NCI-H1105 (cell line): ENCODE measurements at places on chromosomes 1 and 21.

DNA sequence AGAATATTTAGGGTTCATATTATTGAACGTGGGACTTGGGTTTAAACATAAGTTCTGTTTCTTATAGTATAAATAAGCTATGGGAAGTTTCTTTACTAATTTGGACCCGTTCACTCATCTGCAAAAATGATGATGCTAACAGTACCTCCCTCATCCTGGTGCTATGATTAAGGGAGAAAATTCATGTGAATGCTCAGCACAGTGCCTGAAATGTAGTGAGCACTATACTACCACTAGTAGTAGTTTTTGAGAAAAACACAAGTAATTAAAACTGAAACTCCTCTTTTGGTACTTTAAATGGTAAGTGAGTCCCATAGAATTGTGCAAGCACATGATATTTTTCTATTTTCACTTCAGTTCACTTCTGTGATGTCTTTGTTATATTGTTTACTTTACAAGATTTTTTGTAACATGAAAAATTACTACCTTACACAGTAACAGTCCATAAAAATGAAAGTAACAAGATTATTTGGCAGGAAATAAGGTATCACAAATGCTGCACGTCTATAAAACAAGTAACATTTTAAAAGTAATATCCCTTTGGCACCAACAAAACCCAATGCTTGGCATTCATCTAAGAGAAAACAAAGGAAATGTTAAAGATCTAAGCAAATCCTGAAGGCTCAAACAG lies 11.3 kb upstream of the PTPRC start:
- DNase-seq = no peak

GRCh38 chr1:1677718-1678580 lies 14.6 kb downstream of the SLC35E2B start:
- DNase-seq = no peak

DNA sequence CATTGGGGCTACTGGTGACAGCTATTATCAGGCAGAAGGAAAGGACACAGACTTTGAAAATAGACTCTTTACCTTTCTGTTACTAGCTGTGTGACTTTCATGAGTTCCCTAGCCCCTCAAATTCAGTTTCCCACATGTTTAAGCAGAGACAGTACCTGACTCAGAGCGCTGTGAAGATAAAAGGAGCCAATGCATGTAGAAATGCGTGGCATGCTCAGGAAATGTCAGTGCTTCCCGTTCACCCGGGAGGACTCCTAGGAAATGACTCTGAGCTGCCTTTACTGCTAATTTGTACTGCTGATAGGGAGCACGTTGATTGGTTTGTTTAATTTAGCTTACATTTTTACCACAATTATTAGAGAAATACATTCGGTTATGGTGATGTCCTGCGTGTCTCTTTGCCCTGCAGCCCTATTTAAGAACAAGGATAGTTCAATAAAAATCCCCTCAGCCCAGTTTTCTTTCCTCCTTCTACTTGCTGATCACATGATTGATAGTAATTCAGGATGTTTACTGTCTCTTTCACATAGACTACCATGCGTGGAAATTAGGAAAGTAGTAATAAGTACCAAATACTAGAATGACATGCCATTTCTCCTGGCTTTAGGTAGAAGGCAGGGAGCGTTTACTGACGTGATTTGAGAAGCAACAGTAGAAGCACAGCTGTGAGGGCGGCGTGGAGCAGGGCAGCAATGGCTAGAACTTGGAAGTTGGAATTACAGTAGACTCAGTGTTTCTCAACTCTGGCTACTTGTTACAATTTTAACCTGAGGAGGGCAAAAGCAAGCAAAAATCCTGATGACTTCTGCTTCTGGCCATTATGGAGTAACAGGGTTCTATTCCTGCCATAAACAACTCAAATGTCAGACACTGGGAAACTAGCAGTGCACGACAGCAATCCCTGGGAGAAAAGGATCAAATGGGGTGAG lies 15.9 kb downstream of the PDIK1L start:
- no peak for DNase-seq

- no peak for DNase-seq
These were observed 572.3 kb upstream of the PKN2 start for GRCh38 chr1:88111816-88112215.

GRCh38 chr21:31870472-31871193 lies 2.2 kb upstream of the HUNK start:
- DNase-seq = no peak

GRCh38 chr1:83087851-83088250 lies 911.1 kb downstream of the TTLL7 start:
- DNase-seq = no peak

- DNase-seq = no peak
These were observed 98.8 kb upstream of the SSX2IP start for GRCh38 chr1:84789014-84789413.

GRCh38 chr1:51715369-51715768 lies 98.5 kb downstream of the OSBPL9 start:
- DNase-seq = no peak

DNA sequence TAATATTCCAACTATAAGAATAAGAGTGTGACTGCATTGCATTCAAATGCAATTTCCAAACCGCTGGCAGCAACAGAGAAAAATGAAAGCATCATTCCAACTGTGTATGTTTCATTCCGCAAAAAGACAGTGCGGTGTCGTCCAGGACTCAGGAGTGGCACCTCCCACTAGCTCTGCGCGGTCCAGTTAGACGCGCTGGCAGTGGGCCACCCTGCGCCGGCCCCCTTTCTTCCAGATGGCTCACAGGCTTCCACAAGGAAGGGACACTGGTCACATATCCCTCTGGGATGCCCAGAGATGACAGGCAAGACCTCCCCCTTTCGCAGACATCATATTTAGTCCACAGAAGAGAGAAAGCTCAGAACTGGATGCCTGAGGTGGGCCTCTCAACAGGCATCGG lies 11.9 kb downstream of the WRAP73 start:
- DNase-seq = no peak

- no peak for DNase-seq
These were observed 144.1 kb downstream of the OMA1 start for GRCh38 chr1:58402444-58402843.

GRCh38 chr1:44604157-44604955 lies 69.9 kb downstream of the TMEM53 start:
- no peak for DNase-seq

GRCh38 chr1:58460469-58460868 lies 86.1 kb downstream of the OMA1 start:
- DNase-seq = no peak

DNA sequence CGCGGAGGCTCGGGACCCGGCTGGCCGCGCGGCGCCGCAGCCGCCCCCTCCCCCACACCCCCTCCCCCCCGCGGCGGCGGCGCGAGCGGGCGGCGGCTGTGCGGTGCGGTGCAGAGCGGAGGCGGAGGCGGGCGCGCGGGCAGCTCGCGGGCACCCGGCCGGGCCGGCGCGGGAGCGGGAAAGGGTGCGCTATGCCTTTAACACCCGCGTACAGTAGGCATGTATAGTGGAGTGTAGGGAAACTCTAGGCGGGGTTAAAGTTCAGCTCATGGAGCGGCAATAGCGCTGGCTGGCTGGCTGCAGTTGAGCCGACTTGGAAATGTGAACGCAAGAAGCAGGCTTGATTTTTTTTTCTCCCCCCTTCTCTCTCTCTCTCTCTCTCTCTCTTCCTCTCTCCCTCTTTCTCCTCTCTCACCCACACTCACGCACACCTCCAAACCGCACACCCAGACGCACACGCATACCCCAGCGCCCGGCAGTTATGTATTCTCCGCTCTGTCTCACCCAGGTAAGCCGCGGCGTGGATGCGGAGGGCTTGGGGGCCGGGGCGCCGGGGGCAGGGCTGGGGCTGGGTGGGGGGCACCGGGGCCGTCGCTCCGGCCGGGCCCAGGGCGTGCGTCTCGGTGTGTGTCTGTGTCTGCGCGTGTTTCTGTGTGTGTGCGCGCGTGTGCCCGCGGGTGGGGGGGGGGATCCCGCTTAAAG lies at the start of gene NFIA:
NFIA (plus strand) TSS at position 251 of the 702 bp plus-strand sequence.
- DNase-seq = peak; percentile 58

- no peak for DNase-seq
These were observed 30.9 kb downstream of the SLC66A1 start for GRCh38 chr1:19342894-19343616.

- DNase-seq = no peak
These were observed 31.4 kb downstream of the NAV1 start for GRCh38 chr1:201570181-201570885.

GRCh38 chr1:2088458-2088857 lies 38.2 kb downstream of the PRKCZ start:
- no peak for DNase-seq

- DNase-seq = no peak
These were observed 70.0 kb upstream of the COA6 start for GRCh38 chr1:234303231-234303630.

- no peak for DNase-seq
These were observed 26.6 kb downstream of the A3GALT2 start for GRCh38 chr1:33294071-33295010.

GRCh38 chr1:246300626-246301549 lies 206.2 kb downstream of the SMYD3 start:
- DNase-seq = no peak

DNA sequence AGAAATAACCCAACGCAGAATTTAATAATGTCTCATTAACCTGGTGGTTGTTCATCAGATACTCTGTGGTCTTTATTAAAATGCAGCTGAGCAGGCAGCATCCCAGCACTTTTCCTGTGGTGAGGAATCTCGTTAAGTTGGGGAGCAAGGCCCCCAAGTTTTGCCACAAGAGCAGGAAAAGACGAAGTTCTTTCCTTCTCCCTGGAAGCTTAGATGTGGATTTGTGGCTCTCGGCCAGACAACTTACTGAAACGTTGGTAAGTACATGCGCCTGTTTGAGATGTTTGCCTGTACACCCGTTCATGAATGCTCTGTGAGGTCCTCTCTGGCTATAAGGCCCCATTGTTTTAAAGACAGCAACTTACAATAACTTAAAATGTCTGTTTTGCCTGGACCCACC lies 34.3 kb upstream of the PDE9A start:
- no peak for DNase-seq

- DNase-seq = no peak
These were observed 53.3 kb upstream of the ZC3H11B start for GRCh38 chr1:219666242-219666641.

DNA sequence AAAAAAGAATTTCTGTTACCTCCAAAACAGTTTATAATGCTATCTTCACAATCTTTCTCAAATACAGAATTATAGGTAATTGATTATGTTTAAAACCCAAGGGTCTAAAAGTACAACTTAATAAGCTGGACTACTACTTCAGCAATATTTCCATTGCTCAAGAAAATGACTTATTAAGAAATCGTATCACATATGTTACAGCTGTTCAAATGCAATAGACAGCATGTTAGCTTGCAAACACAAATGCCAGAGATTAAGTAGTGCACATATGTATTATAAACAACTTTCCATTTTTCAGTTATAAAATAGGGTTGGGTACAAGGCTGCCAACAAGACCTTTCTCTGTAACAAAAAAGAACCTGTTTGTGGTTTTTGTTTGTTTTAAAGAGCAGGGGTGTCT lies 211.0 kb upstream of the DMRTA2 start:
- DNase-seq = no peak

DNA sequence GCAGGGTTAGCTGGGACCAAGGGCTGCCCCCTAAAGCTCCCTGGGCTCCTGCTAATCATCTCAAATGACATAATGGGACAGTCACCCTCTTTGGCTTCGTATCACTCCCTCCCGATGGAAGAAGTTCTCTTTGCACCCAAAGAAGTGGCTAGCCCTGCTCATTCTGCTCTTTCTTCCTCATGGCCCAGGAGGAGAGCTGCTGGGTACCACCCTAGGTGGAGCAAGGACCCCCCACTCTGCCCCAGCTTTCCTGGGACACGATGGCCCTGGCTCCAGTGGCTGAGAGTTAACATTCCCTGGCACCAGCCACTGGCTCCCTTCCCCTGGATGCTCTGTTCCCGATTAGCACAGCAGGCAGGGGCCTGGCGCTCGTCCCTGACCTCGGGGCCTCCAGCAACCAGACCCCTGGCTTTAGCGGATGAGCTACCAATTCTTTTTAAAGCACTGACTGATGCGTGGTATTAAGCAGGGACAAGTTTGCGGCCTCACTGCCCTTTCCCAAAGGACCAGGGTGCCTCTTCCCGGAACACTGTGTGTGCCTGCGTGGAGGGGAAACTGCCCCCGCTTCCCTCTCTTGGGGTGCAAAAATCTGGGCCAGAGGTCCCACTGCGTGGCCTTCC lies 1.2 kb downstream of the MYOM3 start:
- DNase-seq = no peak

DNA sequence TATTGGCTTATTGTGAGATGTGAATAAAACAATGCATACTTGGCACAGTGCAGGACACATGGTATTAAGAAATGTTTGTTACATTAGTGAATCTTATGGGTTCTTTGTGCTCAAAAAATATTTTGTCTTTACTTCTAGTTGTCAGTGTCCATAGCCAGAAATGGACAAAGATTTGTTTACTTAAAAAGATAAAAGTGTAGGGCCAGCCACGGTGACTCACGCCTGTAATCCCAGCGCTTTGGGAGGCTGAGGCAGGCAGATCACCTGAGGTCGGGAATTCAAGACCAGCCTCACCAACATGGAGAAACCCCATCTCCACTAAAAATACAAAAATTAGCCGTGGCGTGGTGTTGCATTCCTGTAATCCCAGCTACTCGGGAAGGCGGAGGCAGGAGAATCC lies 654.6 kb upstream of the NEGR1 start:
- no peak for DNase-seq

GRCh38 chr1:179823693-179824092 lies 53.9 kb downstream of the TOR1AIP2 start:
- DNase-seq = no peak

DNA sequence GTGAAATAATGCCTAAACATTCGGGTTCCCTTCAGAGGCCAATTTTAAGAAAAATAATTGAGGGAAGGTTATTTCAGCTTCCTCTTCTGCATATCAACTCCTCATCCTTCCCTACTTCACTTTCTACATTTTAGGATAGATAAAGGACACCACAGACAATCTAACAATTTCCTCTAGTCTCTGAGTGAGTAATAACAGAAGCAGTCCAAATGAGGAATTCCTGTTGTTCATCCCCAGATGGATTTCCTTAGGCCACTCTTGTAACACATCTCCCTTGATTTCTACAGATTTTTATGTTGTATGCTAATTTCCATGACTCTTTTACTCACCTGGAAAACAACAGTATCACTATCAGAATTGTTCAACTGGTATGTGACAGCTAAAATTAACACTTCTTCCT lies 87.7 kb upstream of the LYPLAL1 start:
- DNase-seq = no peak

DNA sequence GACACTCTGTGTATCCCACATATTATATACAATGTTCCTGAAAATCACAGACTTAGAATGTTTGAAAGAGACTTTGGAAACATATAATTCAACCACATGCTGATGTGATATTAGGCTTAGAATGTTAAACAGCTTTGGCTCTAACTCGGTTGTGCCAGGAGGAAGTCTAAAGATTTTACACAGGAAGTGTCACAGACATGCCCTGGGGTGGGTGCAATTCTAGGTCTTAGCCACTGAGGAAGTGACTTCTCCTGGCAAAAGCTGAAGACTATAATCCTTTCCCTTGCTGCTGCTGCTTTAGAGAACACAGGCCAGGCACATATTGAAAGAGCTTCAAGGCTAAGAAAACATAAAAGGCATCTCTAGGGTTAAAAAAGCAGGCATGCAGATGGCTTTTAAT lies 51.0 kb downstream of the RPL5 start:
- no peak for DNase-seq
